ENCODE measurements at places on chromosomes 12 and 14.

DNA sequence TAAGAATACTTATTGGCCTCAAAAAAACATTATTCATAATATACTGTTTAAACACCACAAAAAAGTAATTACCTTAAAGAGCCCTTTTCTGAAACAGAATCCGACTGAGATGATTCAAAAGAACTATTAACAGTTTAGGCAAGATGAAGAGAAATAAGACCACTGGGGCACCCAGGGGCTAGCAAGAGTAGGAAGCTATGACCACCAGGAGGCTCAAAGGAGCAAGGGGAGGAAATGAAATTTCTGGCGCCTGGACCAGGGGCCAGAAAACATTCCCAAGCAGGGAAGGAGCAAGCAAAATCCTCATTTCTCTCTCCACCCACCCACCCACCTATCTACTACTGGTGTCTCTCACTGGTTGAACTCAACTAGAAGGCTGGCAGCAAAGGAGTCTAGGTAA is 6.3 kb upstream of the DCAF4 start:
- DNase-seq, result no peak

DNA sequence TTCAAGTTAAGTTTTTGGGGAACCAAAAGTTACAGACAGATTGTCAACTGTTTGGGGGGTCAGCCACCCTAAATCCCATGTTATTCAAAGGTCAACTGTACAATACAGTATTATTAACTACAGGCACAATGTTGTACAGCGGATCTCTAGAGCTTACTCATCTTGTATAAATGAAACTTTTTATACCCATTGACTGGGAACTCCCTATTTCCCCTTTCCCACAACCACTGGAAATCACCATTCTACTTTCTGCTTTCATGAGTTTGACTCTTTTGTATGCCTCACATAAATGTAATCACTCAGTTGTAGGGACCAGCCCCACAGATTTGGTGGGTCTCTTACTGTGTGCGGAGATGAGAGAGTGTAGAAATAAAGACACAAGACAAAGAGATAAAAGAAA is 57.8 kb downstream of the SLCO1B3 start:
- no peak for DNase-seq

- DNase-seq, result no peak
Measured at GRCh38 chr12:104183443-104183842, 32.1 kb upstream of the TXNRD1 start.

- DNase-seq, result no peak
Measured at GRCh38 chr12:13959131-13959723, 22.2 kb downstream of the GRIN2B start.

GRCh38 chr12:7219599-7220243 is 30.2 kb downstream of the PEX5 start:
- DNase-seq, result peak; percentile 54

DNA sequence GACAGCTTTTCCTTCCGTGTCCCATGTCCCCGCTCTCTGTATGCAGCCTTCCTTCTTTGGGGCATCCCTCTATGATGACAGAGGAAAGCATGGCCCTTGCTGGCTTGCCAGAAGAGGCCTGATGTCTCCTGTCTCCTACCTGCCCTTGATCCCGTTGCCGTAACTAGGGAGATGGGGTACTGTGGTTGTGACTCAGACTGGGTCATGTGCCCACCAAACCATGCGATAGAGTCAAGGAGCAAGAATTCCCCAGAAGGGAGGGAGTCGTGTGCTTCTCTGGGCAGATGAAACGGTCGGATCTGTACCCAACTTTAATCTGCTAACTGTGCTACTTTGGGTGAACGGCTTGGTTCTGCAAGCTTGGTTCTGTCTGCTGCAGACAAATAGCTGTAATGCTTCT is 99.1 kb upstream of the DYNC1H1 start:
- DNase-seq, result no peak

GRCh38 chr12:117582135-117582784 is 220.8 kb upstream of the NOS1 start:
- no peak for DNase-seq

DNA sequence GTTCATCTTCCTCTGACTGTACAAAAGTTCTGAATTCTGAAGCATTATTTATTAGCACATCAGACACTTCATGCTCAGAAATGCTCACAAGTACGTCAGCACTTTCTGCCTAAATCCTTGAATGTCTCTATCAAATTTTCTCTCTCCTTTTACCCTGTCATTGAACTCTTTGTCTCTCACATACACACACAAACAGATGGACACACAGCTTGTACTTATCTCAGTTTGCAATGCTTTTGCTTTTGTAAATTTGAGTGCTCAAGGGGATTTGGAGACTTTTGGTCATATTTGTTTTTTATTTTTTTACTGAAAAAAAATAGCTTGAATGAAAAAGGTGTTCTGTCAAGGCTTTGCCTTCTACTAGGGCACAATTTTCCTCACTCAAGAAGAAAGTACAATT is 64.2 kb upstream of the PDZRN4 start:
- no peak for DNase-seq

DNA sequence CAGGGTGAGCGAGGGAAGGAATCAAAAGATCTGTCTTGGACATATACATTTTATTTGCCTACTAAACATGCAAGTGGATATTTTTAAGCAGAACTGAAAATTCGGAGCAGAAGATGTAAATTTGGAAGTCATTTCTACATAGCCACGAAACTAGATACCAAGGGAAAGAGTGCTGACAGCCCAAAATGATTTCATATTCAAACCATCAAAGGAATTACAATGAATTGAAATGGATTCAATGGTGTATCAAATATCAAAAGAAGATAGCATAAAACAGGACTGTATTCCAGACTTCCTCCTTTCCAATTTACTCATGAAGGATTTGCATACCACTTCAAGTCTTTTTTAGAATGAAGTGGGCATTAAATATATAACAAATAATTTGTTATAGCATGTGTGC is 313.5 kb upstream of the KITLG start:
- DNase-seq, result no peak

DNA sequence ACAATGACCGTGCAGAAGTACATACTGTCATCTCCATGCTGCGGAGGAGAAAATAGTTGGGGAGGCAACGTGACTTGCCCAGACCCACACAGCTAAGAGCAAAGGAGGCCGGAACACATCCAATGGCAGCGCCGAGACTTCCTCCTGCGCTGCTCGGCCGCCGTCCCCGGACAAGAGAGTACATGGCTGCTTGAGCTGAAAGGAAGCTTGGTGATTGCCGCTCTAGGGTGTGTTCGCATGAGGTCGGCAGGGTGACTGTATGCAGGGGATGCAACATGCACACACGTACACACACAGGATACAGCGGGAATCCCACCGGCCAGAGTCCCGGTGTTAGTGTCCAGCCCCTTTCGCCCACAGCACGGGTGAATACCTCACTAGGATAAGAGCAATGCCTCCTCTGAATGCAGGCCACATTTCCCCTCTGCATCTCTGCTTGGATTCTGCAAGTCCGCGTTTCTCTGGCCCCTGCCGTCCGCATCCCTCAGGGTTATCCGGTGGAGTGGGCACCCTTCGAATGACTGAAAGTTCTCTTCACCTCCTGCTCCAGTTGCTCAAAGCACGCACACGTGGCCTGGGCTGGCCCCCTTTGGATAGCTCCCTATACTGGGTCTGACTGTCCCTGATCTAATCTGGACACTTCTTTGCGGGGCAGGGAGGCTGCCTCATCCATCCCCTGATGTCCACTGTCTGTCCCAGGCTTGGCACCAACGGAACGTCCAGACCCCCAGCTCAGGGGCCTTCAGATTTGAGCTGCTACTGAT is 78.8 kb downstream of the GSC start:
- DNase-seq, result no peak

- DNase-seq, result no peak
Measured at GRCh38 chr12:20486233-20486632, 117.9 kb downstream of the PDE3A start.

GRCh38 chr12:109880043-109880931 is at the start of gene GLTP:
GLTP (minus strand) TSS chr12:109880541; CDS start chr12:109880374, 167 bp downstream.
- DNase-seq, result peak; percentile 63

DNA sequence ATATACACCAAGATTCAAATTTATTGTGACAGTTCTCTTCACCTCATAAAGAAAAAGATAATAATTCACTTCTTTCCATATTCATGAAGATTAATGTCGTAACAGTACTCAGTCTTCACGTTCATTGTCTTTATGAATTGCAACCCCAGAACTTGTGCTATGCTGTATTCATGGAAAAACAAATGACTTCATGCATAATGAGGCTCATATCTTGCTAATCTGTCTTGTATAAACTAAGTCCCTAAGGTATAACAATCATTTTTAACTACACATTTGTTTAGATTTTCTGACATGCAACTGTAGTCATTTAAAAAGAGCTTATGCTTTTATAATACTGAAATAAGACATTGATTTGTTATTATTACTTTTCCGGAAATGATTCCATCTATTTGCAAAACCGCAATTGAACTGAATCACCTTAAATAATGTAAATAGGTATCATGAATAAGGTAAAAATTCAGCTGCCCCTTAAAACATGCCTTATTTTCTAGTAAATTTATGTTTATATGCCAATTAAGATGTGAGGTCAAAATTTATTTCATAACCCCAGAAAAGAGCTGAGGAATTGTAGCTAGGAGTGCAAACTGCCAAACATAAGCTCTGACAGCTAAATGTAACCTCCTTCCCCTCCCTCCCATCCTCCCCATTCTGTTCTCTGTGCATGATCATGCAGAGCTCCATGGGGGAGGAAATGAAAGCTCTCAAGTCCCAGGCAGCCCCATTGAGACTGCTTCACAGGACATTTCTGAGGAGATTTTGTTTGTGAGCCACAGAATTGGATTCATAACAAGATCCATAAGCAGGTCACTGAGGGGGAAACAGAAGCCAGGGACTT is 301.6 kb downstream of the ATP23 start:
- no peak for DNase-seq

GRCh38 chr14:100289916-100290606 is 16.2 kb downstream of the SLC25A29 start:
- no peak for DNase-seq

DNA sequence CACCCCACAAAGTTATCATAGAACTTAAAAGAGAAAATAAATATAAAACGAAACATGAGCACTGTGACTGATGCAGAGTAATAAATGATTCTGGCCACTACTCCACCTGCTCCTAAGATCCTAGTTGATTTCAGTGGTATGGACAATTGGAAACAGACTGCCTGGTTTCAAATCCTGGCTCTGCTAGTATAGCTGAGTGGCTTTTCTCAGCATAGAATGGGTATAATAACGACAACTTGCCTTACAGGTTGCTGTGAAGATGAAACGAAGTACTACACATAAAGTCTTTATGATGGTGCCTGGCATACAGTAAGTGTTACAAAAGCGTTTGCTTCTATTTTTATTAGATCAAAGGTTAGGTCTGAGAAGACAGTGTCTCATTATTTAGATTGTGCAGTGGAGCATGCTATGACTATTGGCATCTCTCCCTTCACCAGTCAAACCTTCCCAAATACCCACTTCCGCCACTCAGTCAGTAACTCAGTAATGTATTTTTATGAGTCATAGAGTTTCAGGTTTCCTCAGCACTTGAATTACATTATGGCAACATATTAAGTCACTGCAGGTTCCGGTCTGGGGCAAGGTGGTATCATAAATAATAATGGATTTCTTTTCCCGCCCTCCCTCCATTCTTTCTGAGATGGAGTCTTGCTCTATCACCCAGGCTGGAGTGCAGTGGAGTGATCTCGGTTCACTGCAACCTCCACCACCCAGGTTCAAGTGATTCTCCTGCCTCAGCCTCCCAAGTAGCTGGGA is 29.7 kb upstream of the NR2C1 start:
- DNase-seq, result no peak

DNA sequence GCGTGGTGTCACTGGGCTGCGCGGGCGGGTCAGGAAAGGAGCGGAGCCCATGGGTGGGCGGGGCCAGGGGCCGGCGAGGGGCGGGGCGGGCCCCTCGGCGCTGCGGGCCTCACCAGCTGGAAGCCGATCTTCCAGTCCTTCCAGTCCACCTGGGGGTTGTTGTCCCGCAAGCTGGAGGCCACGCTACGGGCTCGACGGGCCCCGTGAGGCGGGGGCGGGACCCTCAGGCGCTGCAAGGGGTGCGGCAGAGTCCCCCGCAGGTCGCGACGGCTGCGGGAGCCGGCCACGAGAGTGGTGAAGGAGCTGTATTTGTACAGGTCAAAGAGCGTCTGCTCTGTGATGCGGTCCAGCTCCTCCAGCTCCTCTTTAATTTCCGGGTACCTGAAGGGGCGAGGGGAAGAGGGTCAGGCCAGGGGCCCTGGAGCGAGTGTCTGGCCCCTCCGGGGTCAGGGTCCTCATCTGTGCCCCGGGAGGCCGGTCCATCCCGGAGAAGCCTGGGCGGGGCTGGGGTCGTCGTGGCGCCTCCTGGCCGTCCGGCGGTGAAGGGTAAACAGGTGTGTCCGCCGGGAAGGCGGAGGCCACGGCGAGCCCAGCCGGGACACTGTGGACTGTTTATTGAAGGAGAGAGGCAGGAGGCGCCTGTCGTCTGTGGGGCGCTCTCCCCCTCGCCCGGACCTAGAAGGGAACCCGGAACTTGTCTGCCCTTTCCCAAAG is 11.9 kb downstream of the SCNN1A start:
- DNase-seq, result no peak

DNA sequence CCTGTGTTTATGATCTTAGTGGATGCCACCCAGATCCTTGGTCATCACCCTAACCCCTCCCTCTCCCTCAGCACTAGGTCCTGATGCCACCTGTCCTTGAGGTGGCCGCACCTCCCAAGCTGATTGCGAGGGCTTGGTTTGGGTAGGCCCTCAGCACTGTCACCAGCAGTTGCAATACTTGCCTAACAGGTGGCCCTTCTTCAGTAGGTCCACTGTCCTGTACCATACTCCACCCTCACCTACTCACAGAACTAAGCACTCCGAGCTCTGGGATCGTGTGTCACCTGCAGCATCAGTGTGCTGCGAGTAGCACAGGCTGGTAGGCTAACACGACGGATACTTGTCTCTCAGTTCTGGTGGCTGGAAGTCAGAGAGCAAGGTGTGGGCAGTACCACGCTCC is 14.0 kb upstream of the SERPINA12 start:
- DNase-seq, result no peak

DNA sequence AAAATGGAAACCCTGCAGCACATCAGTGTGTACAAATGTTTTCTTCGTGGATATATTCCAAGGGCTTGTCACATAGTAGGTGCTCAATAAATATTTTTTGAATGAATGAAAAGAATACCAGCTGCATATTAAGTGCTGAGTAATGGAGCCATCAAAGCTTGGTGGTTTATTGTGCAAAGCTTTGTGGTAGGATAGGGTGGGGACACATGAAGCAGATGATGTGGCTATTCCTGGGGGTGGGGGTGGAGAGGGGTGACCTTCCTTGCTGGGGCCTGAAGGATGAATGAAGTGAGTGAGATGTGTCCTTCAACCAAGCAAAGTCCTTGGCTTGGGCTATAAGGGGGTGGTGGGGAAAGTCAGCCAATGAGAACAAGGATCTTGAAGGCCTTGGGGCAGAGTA is 4.3 kb upstream of the KRT81 start:
- DNase-seq, result no peak

DNA sequence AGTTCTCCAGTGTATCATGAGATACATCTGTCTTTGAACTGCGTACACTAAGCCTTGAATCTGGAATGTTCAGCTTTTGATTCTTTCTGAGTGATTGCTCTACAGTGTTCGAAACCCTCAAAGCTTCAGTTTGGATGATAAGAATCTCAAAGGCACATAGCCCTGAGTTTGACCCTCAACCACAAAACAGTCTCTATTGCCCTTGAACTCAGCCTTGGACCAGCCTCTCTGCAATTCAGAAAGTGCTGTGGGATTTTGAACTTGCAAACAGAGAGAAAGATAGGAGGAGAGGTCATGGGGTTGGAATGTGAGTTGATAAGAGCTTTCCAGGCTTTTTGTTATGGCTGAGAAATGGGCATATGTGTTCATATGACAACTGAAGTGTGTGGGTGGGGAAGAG is 100.3 kb downstream of the MYRFL start:
- DNase-seq, result no peak

Measured in activated CD8-positive, alpha-beta memory T cell treated with anti-CD3 and anti-CD28 coated beads for 1 hour (primary cell).